ENCODE measurements at places on chromosomes 12 and 14.
A peak's percentile ranks its signal among the peaks of the same experiment; 100 is the strongest.

DNA sequence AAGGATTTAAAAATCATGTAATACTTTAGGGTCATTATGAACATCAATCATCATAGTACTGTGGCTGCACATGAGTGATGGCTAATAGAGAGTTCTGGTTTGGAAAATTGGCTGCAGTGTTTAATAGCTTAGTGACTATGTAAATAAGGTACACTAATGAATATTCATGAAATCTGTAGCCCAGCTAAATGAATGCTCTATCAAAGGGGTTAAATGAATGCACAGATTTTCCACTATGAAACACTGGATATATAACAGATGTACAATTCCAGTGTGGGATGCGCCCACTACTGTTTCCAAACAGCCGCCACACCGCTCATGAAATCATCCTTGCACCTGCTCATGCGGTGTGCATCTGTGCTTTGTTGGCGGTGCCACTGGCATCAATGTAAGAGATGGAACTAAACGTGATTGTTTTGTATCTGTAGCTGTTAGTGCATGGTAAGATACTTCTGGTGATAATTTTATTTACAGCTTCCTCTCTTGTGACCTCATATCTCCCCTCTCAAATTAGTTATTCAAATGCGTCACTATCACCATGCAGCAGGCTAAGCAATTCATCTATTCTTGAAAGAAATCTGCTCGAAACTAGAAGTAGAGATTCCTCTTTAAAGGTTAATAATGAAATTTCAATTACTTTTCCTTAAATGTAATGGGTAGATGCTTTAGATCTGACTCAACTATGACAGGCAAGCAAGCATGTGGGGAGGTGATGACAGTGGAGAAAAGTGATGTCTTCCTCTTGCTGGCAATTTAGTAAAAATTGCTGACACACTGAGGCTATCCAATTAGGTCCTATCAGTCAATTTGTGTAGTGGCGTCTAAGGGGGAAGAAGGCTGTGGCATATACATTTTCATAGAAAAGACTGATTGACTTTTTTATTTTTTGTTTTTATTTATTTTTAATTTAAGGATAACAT, 433.6 kb downstream of the AEBP2 start:
- DNase-seq: no peak

DNA sequence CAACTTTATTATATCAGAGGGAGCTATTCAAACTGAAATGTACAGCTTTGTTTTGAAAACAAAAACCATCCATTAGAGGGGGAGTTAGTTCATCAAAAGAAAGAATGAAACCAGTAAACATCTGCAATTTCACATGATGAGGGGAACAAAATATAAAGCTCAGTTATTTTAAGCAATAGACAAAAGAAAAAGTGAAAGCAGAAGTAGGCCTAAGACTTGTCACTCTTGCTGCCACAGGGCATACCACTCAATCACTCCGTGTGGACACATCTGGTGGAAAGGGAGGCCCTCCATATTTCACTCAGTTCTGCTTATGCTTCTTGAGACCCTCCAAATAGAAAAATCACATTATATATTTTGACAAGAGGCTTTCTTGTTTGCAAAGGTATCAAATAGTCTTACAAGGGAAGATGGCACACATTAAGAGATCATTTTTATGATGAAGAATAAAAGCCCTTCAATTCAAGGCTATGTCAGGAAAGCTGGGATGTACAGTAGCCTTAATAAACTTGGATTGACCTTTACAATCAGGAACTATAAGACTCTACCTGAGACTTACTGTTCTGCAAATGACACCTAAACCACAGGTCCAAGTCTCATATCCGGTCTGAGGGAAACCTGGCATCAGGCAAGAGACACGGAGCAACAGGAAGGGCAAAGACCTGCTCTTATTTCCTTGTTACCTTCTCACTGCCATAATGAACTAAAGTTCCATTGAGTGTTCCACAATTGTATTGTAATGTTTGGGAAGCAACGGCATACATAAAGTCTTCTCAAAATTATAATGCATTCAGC, 222.5 kb upstream of the GRIP1 start:
- DNase-seq: no peak

DNA sequence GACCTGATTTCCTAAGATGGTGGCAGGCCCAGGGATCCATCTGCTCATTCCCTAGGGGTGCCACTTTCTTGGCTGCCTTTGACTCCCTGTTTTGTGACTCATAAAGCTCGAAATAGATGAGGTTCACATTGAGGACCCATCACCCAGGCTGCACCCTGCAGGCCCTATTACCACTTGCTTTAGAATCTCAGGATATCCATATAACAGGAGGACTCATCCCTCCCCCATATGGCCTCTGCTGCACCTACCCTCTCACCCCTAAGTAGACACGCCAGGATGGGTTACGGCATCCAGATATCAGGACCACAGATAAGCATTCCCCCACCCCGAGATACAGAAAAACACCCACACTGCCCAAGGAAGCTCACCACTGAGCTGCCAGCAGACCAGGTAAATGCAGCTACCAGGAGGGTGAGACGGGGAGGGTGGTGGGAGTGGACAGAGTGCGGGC, 155.7 kb downstream of the DPF3 start:
- no peak for DNase-seq

GRCh38 chr12:68163560-68164081, 4.1 kb upstream of the IFNG start:
- no peak for DNase-seq

- peak; percentile 22 for DNase-seq
These were observed 29.4 kb upstream of the BCL7A start for GRCh38 chr12:121992059-121992879.

DNA sequence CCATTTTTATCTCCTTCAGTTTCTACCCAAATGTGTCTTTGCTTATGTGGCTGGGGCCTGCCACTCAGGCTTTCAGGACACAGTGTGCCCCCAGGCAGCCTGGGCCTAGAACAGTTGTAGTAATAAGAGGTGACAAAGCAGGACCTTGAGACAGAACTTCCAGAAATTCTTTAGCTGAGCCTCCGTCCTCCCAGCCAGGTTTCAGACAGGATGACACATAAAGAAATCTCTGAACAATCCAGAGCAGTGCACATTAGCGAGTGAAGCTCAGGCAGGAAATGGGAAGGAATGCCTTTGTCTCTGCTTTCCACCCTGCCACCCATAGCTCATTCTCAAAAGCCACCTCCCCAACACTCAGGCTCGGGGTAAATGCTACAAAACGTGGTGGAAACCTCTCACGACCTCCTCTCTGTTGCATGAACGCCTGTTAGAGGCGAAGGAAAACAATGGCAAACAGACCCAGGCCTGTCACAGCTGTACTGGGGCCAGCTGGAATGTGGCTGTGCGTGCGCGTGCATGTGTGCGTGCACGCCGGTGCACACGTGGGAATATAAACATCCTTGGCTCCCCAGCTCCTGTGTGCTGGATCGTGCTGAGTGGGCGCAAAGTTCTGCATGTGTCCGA, 286.7 kb downstream of the ZFP36L1 start:
- DNase-seq: no peak

- DNase-seq: no peak
These were observed 43.3 kb upstream of the NT5DC3 start for GRCh38 chr12:103884316-103884715.

DNA sequence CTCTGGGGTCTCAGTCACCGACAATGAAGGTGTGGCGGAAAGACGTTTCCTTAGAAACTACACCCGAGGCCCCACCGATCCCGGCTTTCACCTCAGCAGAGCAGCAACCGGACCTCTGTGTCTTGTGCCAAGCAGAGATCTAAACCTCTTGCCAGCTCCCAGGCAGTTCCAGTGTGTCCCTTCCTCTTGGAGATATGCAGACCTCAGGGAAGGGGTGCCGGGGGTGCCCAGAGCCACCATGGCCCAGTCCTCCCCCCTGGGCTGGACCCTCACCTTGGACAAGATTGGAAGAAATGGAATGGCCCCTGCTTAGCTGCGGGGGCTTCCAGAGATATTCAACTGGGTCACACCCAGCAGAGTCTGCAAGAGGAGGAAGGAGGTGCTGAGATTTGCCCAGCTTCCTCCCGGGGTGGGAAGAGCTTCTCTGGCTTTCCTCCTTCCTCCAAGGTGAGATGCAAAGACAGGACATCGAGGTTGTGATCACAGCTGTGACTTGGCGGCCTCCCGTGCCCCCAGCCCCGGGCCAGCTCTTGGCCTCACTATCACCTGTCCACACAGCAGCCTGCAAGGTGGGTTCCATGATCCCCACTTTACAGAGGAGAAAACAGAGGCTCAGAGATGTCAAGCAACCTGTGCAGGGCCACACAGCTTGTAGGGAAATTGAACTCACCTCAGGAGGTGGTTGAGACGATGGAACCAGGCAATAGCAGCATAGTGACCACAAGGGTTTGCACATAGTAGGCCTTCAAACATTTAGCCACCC, 281.7 kb upstream of the RTL1 start:
- no peak for DNase-seq

Data from activated CD8-positive, alpha-beta memory T cell treated with anti-CD3 and anti-CD28 coated beads for 48 hours (primary cell).